ENCODE measurements at places on chromosomes 11 and 22. TPM values are rescaled to one million over a fixed set of nuclear protein-coding genes. Genes with fewer than 3 reads are reported as not detected.

PDGFD gene
- 5.1 TPM for total RNA-seq

KCNQ1 gene
- total RNA-seq = 7.4 TPM

PRR33 gene
- not detected for total RNA-seq

ROBO3 gene
- 0.69 TPM for total RNA-seq

STARD10 gene
- 55.1 TPM for total RNA-seq

GAB2 gene
- total RNA-seq = 12.7 TPM

C11orf86 gene
- total RNA-seq = not detected

INPP5J gene
- total RNA-seq = 4.1 TPM

H19 gene
- total RNA-seq = 1.9 TPM

KCTD14 gene
- 13.2 TPM for total RNA-seq

FXYD6 gene
- 0.61 TPM for total RNA-seq

OR6M1 gene
- not detected for total RNA-seq

GPR83 gene
- total RNA-seq = 0.07 TPM

VPREB1 gene
- not detected for total RNA-seq

CYB5R2 gene
- 23.0 TPM for total RNA-seq

BCO2 gene
- total RNA-seq = 13.8 TPM

OR52A1 gene
- total RNA-seq = not detected

HYLS1 gene
- 2.1 TPM for total RNA-seq

RASD2 gene
- 0.14 TPM for total RNA-seq

RAB38 gene
- total RNA-seq = 6.3 TPM

FOLR2 gene
- total RNA-seq = not detected

ISX gene
- total RNA-seq = not detected

C11orf42 gene
- total RNA-seq = not detected

MUC2 gene
- not detected for total RNA-seq

TIGD3 gene
- total RNA-seq = 0.73 TPM

BTG4 gene
- total RNA-seq = not detected

CRY2 gene
- total RNA-seq = 14.9 TPM

VWCE gene
- total RNA-seq = 0.47 TPM

Data from Calu3 (cell line).